CD4-positive, alpha-beta T cell treated with Interleukin-15 for 4 hours (primary cell): ENCODE measurements at places on chromosomes 5 and 9.

DNA sequence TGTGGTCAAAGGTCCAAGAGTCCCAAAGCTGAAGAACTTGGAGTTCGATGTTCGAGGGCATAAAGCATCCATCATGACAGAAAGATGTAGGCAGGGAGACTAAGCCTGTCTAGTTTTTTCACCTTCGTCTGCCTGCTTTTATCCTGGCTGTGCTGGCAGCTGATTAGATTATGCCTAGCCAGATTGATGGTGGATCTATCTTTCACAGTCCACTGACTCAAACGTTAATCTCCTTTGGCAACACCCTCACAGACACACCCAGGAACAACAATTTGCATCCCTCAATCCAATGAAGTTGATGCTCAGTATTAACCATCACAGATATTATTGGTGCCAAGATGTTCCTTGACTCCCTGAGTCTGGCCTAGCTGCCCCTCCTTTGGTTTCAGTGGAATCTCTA is 530.8 kb upstream of the CLINT1 start:
- DNase-seq: no peak

GRCh38 chr9:13705918-13706317 is 426.4 kb upstream of the MPDZ start:
- no peak for DNase-seq

DNA sequence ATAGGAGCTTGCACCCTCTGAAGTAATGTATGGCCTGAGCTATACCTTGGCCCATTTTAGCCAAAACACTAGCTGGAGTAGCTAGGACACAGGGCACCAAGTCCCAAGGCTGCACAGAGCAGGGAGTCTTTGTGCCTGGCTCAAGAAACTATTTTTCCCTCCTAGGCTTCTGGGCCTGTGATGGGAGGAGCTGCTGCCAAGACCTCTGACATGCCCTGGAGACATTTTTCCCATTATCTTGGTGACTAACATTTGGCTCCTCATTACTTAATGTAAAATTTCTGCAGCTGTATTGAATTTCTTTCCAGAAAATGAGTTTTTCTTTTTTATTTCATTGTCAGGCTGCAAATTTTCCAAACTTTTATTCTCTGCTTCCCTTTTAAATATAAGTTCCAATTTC is 1099.2 kb downstream of the CDH18 start:
- no peak for DNase-seq

DNA sequence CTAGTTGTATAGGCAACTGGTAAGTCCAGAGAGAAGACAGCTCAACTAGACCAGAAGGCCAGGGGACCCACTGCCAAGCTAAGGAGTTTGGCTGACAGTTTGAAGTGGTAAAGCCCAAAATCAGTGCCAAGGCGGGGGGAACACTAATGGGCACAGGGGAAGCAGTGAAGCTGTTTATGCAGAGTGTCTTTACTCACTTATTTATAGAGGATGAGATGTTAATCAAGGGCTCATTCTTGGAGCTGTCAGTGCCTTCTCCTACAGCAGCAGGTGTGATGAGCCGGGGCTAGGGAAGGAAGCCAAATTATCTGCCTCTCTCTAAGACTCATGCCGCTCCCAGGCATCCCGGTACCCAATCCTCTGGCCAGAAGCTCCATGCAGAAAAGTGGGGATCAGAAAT is 75.2 kb upstream of the GALNT10 start:
- no peak for DNase-seq

DNA sequence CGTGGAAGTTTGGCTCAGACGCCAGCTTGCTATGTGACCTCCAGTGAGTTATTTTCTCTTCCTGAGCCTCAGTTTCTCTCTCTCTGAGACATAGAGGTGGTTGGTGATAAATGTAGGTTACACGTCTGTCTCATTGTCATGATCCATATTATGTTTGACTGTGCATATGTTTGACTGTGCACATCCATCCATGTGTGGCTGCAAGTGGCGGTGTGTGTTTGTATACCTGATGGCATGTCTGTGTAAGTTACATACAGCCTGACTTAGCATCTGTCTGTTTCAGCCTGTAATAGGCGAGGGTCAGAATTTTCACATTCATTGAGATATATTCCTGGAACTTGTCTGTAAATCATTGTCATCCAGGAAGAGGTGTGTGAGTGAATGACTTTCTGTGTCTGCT is 3.3 kb downstream of the SPARC start:
- DNase-seq: no peak

DNA sequence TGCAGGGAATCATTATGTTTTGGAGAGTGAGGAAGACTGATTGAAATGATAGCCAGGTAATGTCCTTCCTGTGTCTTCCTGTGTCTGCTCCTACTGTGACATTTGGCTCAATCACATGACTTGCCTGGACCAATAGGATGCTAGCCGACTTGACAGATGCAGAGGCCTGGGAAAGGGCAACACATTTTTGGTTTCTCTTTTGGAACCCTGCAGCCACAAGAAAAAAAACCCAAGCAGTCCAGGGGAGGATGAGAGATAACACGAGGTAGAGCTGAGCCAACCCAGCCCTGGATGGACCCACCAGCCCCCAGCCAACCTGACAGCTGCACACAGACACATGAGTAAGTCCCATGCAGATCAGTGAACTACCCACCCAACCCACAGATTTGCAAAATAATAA is 256.1 kb upstream of the SMARCA2 start:
- DNase-seq: no peak

GRCh38 chr5:140677947-140678346 is 4.6 kb upstream of the DND1 start:
- DNase-seq: no peak

DNA sequence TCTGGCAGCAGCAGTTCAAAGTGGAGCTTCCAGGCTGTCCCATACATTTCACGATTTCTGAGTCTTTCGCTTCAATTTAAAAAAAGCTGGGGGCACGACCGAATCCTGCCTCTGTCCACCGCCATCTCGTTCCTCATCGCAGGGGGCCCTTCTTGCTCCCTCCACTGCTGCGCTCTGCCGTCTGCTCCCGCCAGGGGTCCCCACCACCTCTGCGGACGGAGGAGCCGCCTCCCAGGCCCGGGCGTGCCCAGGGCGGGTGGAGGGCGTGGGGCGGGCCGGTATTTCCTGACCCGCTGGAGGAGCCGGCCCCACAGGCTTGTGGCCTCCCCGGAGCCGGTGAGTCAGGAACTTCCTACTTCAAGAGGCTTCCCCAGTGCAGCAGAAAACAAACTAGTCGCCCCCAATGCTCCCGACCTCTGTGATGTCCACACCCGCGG is 50.4 kb downstream of the USP20 start:
- peak; percentile 92 for DNase-seq

DNA sequence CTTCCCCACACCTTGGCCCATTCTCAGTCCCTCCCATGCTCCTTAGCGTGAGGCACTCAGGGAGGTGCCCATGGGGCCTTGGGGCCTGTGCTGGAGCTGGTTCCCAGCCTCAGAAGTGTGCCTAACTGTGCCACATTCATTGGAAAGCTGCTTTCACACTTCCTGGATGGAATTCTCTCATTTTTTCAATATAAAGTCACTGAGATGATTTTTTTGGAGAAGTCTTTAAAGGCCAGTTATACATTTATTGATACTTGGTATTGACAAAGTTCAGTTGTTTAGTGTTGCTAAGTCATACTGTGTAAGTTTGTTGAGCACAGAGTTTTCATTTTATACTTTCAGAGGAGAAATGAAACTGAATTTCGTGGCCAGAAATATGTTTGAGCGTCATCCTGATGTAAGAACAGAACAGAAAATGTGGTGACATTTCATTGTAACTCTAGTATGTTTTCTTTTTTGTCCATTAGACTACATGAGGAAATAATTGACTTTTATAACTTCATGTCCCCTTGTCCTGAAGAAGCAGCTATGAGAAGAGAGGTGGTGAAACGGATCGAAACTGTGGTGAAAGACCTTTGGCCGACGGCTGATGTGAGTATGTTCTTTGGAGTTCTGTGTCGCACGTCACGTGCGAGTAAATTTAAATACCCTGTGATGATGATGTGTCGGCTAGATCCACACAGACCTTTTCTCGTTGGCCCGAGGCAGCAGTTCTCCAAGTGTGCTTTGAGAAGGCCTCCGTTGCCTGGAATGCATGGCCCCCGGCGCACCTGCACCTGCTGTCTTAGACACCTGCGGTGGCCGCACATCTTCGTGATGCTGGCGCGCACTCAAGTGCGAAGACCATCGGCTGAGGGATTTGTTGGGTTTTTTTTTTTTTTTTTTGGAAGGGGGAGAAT is 24.1 kb downstream of the TENT4A start:
- DNase-seq: no peak

- DNase-seq: no peak
Observed at GRCh38 chr9:17075758-17076485, 58.9 kb upstream of the CNTLN start.

DNA sequence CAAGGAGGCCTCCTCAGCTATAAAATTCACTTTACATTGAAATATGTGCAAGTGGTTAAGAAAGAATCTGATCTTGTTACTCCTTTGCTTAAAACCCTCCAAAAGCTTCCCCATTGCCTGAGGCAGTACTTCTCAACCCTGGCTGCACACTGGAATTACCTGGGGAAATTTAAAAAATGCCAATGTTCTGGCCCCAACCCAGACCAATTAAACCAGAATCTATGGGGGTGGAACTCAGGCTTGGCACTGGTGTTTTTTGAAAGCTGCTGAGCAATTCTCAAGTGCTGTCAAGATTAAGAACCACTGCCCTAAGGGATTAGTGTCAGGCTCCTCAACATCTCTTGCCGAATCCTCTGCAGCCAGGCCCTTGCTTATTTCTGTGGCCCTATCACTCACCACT is 269.6 kb downstream of the ELAVL2 start:
- DNase-seq: no peak

- peak; percentile 60 for DNase-seq
Observed at GRCh38 chr9:34985311-34985899, 4.1 kb upstream of the DNAJB5 start.

DNA sequence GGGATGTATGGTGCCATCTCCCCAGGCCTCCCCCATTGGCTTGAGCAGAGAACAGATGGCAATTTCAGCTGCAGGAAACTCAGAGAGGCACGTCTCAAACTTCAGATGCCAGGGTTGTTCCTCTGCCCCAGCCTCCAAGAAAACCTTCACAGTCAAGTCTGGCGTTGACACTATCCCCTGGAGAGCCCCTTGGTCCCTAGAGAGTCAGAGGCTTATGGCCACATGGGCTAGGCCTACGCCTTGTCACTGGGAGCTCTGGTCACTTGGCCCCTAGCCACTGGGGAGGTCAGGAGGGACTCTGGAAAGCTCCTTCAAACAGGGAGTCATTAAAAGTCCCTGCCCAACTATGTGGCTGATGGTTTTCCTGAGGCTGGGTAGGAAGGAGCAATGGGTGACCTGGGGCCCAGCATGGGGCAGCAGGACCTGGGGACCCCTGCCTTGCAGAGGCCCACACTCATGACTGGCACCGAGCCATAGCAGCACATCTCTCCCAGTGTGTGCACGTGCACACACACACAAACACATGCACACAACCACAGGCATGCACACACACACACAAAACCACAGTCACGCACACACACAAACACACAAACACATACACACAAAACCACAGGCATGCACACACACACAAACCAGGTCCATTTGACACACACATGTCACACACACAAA is 144.2 kb downstream of the GADD45G start:
- DNase-seq: no peak

DNA sequence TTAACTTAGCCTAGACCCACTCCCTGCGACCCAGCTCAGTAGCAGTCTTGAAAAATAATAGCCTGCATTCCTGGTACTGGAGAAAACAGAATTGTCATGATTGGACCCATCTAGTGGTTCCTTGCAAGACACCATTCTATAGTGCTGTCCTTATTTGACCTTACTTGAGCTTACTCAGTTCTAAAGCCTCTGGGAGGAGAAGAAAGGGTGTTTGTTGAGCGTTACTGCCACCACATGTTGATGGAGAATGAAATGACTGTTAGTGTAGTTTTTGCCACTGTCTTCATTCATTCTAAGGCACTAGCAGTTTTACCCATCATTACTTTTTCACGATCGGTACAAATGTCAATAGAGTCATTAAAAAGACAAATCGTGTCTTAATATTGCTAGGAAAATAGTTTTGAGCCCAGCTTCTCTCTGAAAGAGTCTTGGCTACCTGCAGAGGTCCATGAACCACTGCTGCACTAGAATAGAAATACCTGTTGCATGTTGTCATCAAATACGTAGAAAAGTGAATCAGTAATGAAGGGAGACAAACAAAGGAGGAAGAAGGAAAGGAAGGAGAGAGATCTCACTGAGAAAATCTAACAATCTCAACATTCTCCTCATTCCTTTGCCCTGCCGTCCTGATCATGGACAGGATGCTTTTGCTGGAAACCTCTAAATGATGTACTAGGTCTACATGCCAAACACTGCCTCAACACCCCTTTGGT is 96.0 kb downstream of the LIX1 start:
- no peak for DNase-seq
